ACHN (cell line): ENCODE measurements at places on chromosomes 7 and 10.

DNA sequence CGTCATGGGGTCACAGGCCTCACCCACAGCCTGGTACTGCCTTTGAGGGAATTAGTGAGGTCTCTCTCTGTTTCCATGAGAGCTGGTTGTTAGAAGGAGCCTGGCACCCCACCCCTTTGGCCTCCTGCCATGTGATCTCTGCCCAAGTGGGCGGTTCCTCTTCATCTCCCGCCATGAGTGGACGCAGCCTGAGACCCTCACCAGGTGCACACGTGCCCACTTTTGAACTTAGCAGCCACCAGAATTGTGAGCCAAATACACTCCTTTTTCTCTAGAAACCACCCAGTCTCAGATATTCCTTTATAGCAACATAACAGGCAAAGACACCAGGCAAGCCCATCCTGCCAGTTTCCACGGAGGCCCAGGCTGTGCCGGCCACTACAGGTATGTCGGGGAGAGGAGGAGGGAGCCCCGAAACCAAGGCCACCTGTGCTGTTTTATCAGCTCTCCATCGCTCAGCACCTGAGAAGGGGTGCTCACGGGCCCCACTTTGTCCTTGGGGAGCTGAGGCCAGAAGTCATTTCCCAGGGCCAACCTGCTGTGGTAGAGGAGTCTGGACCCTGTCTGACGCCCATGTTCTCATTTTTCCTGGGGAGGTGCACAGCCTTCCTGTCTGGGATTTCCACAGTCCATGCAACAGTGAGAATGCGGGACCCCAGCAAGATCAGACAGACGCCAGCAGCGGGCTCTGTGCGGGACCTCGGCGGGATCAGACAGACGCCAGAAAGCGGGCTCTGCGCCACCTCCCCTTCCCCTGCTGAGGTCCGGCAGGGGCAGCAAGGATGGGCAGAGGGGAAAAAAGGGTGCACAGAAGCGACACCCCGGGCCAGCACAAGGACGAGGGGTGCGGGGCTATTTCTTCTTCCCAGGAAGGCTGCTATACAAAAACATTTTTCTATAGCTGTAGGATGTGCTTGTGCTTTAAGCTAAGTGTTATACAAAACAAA is 220.5 kb downstream of the ELFN1 start:
- DNase-seq: no peak

- no peak for DNase-seq
These were observed 127.5 kb downstream of the CUBN start for GRCh38 chr10:17001961-17002749.

- no peak for DNase-seq
These were observed 249.4 kb downstream of the TCF7L2 start for GRCh38 chr10:113199459-113199858.

- no peak for DNase-seq
These were observed 163.5 kb downstream of the SH3PXD2A start for GRCh38 chr10:103691723-103692435.

- DNase-seq: no peak
These were observed 84.6 kb downstream of the XPNPEP1 start for GRCh38 chr10:109838592-109839244.

DNA sequence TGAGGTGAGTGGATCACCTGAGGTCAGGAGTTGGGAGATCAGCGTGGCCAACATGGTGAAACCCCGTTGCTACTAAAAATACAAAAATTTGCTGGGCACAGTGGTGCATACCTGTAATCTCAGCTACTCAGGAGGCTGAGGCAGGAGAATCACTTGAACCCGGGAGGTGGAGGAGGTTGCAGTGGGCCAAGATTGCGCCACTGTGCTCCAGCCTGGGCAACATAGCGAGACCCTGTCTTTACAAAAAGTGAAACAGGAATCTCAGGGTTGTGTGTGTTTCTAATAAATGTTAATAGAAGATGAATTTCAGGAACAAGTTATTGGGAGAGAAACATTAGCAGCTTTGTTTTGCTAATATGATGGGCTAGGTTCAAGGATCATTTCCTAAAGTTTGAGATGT is 19.9 kb downstream of the PPP2R2D start:
- no peak for DNase-seq

DNA sequence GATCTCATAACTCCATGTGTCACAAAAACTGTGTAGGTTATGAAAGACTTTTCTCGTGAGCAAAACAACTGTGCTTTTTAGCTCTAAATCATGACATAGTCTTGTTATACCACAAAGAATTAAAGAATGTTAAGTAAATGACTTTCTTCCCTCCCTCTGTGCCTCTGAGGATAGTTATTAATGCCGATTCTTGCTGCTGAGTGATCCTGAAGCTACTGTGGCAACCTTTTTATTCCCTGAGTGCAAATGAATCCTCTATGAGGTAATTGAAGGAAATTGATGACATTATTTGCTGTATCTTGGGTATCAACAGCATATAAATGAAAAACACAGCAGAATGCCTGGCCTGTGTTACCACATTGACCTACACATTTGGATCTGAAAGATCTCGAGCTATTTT is 142.2 kb upstream of the HDAC9 start:
- no peak for DNase-seq

- no peak for DNase-seq
These were observed 1.8 kb downstream of the DDIT4 start for GRCh38 chr10:72275351-72276012.

GRCh38 chr7:48312151-48312550 is 140.9 kb downstream of the ABCA13 start:
- DNase-seq: no peak
